ENCODE measurements at places on chromosomes 4 and X. TPM values are rescaled to one million over a fixed set of nuclear protein-coding genes. Genes with fewer than 3 reads are reported as not detected.

The NUDT10 gene
- total RNA-seq = 4.1 TPM

The SOD3 gene
- total RNA-seq = 10.4 TPM

The SH3RF1 gene
- total RNA-seq = 11.6 TPM

The SSX4B gene
- total RNA-seq = not detected

The ERVMER34-1 gene
- 3.9 TPM for total RNA-seq

The TMEM255A gene
- 1.7 TPM for total RNA-seq

The SOWAHB gene
- total RNA-seq = 7.2 TPM

The SGMS2 gene
- 84.0 TPM for total RNA-seq

The ASB5 gene
- 3.6 TPM for total RNA-seq

The ASB12 gene
- total RNA-seq = 1.9 TPM

The CFAP47 gene
- total RNA-seq = 0.96 TPM

The SEPSECS gene
- total RNA-seq = 42.4 TPM

The HS6ST2 gene
- total RNA-seq = 23.4 TPM

The DIPK2B gene
- 0.24 TPM for total RNA-seq

The TMPRSS11A gene
- total RNA-seq = 3.1 TPM
